ENCODE measurements at places on chromosomes 11 and 22.
A peak's percentile ranks its signal among the peaks of the same experiment; 100 is the strongest.

DNA sequence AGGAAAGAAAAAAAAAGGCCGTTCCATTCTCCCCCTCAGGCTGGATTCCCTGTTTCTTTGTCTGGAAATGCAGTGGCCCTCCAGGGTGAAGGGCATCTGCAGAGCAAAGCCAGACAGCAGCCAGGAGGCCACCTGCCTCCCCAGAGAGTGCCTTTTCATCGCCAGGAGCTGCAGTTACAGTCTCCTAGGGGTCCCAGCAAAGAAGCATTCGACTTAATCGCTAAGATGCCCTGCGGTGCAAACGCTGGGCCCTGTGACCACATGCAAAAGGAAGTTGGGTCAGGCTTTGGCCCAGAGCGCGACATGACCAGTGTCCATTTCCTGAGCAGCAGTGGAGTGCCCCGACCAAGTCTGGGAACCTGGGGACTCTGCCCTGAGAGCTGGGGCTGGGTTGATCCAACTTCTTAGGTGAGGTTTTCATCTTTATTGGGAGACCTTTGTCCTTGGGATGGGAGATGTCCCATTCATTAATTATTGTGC, 304.6 kb downstream of the OPCML start:
- no peak for DNase-seq

DNA sequence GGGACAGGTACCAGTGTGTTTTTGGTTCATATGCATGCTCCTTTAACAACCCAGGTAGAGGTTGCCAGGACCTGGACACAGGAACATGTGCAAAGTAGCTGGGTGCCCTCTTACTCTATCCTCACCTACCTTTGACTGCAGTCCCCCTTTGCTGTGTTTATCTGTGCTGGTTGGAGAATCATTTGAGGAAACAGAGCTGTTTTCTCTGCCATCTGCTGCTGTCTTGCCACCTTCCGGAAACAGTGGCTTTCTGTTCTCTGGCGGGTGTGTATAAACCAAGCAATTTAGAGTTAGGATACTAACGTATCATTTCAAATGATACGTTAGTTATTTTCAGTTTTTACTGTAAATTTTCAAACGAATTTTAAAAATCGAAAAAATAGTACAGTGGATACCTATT, 171.9 kb upstream of the TTC12 start:
- no peak for DNase-seq

DNA sequence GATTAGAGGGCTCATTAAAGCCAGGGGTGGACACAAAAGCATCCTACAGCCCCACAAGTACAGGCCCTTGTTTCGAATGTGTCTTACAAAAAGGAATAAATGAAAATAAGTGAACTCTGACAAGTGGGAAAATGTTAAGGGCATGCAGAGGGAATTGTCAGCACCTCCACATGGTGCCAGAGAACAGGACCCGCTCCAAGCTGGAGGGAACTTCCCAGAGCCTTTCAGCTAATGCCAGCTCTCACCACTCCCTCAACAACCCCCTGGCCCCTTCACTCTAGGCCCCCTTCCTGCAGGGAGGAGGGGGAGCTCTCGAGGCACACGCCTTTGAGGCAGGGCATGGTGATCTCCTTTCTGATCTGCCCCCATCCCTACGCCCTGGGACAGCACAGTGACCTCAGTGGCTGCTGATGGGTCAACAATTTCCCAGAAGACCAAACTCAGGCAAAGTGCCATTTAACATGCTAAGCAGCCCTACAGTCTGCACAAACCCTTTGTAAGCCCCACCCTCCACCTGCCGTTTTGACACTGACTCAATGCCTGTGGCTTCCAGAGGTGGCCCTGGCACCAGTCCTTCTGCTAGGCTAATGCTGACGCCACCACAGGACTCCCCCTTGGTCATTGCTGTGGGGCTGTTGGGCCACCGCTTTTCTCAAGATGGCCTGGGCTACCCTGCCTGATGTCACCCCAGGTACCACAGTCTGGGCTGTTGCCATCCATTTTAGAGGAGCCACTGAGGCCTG, 12.5 kb upstream of the CHST1 start:
- DNase-seq = no peak

DNA sequence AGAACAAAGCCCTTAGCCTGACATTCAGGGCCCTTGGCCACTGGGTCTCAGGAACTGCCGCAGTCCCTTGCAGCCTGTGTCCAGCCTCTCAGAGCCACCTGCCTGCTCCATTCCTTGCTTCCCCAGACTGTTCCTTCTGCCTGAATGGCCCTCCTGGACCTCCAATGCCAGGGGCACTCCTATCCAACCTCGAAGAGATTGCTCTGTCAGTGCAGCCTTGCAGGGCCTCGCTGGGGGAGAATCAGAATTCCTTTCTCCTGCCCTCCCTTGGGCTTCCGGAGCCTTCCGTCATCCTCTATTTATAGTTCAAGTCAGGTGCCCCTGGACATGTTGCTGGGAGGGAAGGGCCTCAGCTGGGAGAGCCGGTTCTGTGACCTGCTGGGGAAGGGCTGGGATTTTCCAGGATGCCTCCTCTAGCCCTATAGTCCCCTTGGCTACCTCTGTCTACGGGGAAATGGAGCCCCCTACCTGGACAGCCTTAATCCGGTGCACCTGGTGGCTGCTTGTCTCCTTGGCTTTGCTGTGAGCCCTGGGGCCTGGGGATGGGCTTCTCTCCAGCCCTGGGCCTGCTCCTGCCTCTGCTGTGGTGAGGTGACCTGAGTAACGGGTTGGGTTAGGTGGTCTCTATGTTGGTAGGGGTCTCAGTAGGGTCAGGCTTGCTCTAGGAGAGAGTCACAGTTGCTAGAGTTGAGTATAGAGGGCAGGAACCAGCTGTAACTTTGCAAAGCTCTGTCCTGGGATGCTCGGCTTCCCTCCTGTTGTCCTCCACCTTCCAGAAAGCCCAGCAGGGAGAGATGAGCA, 45.9 kb upstream of the SYT7 start:
- no peak for DNase-seq

DNA sequence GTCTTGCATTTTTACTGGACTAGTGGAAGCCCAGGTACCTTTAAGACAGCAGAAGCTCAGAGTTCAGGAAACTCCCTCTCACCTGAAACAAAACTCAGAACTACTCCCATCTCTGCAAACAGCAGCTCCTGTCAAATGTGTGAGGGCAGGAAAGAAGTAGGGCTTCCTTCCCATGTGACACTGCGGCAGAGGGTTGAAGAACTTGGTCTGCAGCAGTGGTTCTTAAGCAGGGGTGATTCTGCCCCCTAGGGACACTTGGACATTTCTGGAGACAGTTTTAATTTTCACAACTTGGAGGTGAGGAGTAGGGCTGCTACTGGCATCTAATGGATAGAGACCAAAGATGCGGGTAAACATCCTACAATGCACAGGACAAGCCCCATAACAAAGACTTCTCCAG, 63.4 kb downstream of the RCN1 start:
- no peak for DNase-seq

DNA sequence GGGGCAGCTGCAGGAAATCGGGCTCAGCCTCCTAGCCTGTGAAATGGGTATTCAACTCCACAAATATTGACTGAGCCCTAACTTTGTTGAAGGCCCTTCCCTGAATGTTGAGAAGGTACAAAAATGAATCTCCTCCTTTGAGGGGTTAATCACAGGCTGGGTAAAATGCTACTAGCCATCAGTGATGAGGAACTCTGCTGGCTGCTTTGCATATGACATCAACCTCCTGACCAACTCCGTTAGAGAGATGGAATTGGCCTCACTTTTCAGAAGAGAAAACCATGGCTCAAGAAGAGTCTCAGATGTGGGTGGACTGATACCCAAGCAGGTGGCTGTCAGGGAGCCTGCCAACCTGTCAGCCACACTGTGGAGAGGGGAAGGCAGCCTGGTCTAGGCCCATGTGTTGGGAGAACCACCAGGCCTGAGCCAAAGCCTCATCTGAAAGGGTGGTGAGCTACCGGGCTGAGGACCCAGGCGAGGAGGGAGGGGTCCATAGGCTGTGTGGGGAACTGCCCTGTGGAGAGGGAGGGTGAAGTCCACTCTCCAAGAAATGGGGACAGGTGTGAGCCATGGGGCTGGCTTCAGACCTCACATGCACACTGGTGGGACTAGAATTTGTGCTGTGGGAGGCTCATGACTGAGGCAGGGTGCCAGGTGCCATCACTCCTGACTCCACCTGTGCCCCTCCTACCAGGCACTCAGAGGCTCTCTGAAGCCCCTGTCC, 11.8 kb downstream of the CDCA5 start:
- DNase-seq = no peak

GRCh38 chr11:64095949-64096348, 60.2 kb downstream of the FLRT1 start:
- no peak for DNase-seq

DNA sequence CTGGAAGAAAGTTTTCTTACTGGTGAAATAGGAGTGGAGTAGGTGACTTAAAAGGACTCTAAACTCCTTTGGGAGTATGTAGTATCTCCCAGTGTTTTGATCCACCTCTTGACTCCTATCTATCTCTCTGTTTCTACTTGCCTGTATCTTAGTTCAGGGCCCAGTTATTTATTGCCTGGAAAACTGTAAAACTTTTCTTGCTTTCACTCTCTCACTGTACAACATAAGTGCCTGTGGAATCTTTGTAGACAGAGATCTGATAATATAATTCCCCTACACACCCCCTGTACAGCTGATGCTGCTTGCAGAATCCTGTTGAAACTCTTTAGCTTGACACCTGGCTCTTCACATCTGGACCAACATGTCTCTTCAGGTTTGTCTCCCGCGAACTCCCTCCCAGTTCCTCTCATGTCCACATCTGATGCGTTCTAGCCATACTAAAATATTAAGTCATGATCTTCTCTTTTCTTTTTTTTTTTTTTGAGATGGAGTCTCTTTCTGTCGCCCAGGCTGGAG, 26.5 kb upstream of the SESN3 start:
- no peak for DNase-seq

DNA sequence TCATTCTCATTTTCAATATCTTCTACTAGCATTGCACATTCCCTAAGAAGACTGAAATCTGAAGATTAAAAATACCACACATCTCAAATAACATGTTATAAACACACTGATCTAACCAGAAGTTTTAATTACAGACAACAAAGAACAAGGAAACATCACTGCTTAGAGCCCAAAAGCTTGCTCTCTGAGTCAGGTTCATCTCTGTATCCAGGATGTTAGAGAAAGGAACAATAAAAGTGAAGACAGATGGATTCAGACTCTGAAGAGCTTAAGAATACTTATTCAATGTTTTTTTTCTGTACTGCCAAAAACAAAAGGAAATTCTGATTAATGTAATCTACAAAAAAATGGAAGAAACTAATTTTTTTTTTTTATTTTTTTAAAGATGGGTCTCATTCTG, 16.5 kb downstream of the RDX start:
- DNase-seq = no peak

DNA sequence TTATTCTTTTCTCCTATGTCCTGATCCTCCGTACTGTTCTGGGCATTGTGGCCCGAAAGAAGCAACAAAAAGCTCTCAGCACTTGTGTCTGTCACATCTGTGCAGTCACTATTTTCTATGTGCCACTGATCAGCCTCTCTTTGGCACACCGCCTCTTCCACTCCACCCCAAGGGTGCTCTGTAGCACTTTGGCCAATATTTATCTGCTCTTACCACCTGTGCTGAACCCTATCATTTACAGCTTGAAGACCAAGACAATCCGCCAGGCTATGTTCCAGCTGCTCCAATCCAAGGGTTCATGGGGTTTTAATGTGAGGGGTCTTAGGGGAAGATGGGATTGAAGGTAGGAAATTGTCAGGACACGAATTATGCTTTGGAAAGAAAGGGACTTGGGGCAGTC, 843 bp downstream of the OR51T1 start:
- DNase-seq = no peak

DNA sequence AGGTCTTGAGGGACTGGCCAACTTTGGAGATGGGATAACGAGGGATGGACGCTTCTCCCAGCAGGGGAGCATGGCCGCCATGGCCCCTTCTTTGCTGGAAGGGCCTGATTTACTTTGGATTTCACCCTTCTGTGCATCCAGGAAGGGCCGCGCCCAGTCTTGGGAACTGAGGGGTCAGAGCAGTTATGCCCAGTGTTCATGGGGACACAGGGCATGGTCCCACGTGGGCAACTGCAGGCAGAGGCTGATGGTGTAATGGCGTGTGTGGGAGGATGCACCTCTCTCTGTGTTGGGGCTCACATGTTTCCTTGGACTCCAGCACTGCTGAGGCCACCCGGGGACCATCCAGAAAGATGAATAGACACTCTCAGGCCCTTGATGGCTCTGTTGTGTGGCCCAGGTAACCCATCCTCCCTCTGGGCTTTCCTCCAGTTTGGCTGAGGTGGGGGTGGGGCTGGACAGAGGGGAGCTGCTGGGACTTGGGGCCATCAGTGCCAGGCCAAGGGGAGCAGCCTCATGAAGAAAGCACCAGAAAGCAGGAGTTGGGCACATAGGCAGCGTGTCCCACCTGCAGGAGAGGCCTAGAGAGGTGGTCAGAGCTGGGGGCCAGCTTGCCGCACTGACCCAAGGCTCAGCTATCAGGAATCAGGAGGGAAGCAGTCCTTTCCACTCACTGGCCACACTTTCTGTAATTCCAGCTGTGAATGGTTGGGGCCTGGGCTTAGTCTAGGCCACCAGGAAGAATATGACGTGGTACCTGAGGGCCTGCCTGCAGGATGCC, 1033.9 kb downstream of the TBC1D22A start:
- DNase-seq = no peak

GRCh38 chr22:43343262-43343669, at the start of gene SCUBE1:
Gene SCUBE1, minus strand, starts transcription at chr22:43343372. Its CDS starts 111 bp downstream, at chr22:43343261.
- DNase-seq = no peak

GRCh38 chr11:32090545-32091370, at the start of gene RCN1:
Gene RCN1, plus strand, starts transcription at chr11:32091074. Its CDS starts 123 bp downstream, at chr11:32091197.
- peak; percentile 75 for DNase-seq

DNA sequence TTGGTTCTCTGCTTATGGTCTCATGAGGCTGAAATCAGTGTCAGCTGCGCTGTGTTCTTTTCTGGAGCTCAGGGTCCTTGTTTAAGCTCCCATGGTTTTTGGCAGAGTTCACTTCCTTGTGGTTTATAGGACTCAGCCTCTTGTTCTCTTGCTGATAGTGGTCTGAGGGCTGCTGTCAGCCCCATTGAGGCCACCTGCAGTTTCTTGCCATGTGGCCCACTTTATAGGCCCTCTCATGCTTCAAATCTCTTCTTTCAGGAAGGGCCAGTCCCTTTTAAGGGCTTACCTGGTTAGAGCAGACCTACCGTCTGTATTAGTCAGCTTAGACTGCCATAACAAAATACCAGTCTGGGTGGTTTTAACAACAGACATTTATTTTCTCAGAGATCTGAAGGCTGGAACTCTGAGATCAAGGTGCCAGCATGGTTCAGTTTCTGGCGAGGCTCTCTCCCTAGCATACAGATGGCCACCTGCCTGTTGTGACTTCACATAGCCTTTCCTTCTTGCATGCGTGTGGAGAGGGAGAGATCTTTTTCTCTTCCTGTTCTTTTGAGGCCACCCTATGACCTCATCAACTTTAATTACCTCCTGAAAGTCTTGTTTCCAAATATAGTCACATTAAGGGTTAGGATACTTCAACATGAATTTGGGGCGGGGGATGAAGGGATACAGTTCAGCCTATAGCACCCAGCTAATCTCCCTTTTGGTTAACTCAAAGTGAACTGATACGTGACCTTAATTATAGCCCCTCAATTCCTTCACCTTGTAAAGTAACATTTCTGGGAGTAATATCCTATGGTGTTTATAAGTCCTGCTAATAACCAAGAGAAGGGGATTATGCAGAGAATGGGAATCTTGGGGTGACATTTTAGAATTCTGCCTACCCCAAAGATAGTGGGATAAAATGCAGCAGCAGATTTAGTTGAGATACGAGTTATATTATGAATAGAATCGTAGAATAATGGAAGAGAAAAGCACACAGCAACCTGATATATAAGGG, 131.8 kb downstream of the UVRAG start:
- DNase-seq = peak; percentile 44

Data from DND-41 (cell line).